CD4-positive, alpha-beta memory T cell (primary cell): ENCODE measurements at places on chromosomes 1 and 21. TPM values are rescaled to one million over a fixed set of nuclear protein-coding genes. Genes with fewer than 3 reads are reported as not detected.

The TARBP1 gene
- 27.5 TPM for total RNA-seq

The RNF186 gene
- not detected for total RNA-seq

The RHBDL2 gene
- total RNA-seq, result not detected

The RPRD2 gene
- 61.0 TPM for total RNA-seq

The CYP4A11 gene
- total RNA-seq, result not detected

The LYPD8 gene
- total RNA-seq, result not detected

The C21orf58 gene
- total RNA-seq, result 8.2 TPM

The ZNF695 gene
- not detected for total RNA-seq

The SPAG17 gene
- not detected for total RNA-seq

The AMIGO1 gene
- 29.3 TPM for total RNA-seq

The ISG20L2 gene
- 53.1 TPM for total RNA-seq

The OR14K1 gene
- not detected for total RNA-seq

The C1QB gene
- total RNA-seq, result 2.9 TPM

The PLA2G2F gene
- total RNA-seq, result not detected

The OPRD1 gene
- not detected for total RNA-seq

The KCNN3 gene
- total RNA-seq, result not detected

The TRNP1 gene
- total RNA-seq, result not detected

The FCAMR gene
- total RNA-seq, result not detected

The SAMSN1 gene
- total RNA-seq, result 58.0 TPM

The CFHR1 gene
- not detected for total RNA-seq

The CERS2 gene
- 145 TPM for total RNA-seq

The HJV gene
- total RNA-seq, result not detected

The VAV3 gene
- total RNA-seq, result 2.9 TPM

The SLC9C2 gene
- not detected for total RNA-seq

The CAMK2N1 gene
- total RNA-seq, result 5.5 TPM

The ZNF648 gene
- total RNA-seq, result not detected

The HRNR gene
- not detected for total RNA-seq

The OR10Z1 gene
- not detected for total RNA-seq

The VTCN1 gene
- total RNA-seq, result not detected

The ASTN1 gene
- total RNA-seq, result not detected

The RGS16 gene
- total RNA-seq, result 1.3 TPM

The TRIM46 gene
- 8.5 TPM for total RNA-seq

The UBE2Q1 gene
- 132 TPM for total RNA-seq

The DMBX1 gene
- not detected for total RNA-seq

The MMEL1 gene
- total RNA-seq, result 0.67 TPM

The S100A7 gene
- not detected for total RNA-seq

The ETV3L gene
- total RNA-seq, result not detected

The ZNF683 gene
- not detected for total RNA-seq

The KIF2C gene
- 1.4 TPM for total RNA-seq

The RNU5D-1 gene
- not detected for total RNA-seq

The TFB2M gene
- 9.6 TPM for total RNA-seq

The TNFRSF25 gene
- 415 TPM for total RNA-seq

The KLF17 gene
- not detected for total RNA-seq

The ESPN gene
- total RNA-seq, result 13.5 TPM

The HES5 gene
- not detected for total RNA-seq
